ENCODE measurements at places on chromosomes 1 and 21. TPM values are rescaled to one million over a fixed set of nuclear protein-coding genes. Genes with fewer than 3 reads are reported as not detected.
A peak's percentile ranks its signal among the peaks of the same experiment; 100 is the strongest.

NBL1 gene
- total RNA-seq = 20.0 TPM

GRCh38 chr1:237197470-237198425, 155.8 kb downstream of the RYR2 start:
- H3K27ac ChIP-seq = peak overlapping the region; percentile 57
- no peak for DNase-seq
- no peak overlapping the region for H3K4me3 ChIP-seq
- H3K36me3 ChIP-seq = no peaks in the 10 kb centered on the region
- peaks cover 17% of the 10 kb centered on the region for H3K4me1 ChIP-seq

NBPF4 gene
- total RNA-seq = not detected

NAV1 gene
- total RNA-seq = 88.8 TPM

PIP5K1A gene
- 122 TPM for total RNA-seq

SIK1 gene
- total RNA-seq = 36.1 TPM

KRTAP20-4 gene
- not detected for total RNA-seq

SAMD11 gene
- 313 TPM for total RNA-seq

DNA sequence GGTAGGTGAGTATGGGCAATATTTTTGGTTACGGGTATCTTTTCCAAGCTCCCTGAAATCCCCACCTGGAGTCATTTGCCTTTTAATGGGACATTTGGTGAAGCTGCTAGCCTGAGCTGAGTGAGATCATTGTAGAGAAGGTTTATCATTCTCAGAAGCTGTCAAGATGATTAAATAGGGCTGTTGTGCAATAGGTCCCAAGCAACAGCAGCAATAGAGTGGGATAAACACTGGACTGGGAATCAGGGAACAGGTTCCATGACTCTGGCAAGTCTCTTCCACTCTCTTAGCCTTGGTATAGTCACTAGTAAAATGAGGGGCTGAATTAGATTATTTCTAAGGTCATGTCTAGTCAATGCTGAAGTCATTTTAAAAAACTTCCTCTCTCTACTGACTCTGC, 30.3 kb upstream of the FAM78B start:
- no peak overlapping the region for H3K27ac ChIP-seq
- no peak overlapping the region for H3K4me3 ChIP-seq
- H3K27me3 ChIP-seq = no peaks in the 10 kb centered on the region

DNA sequence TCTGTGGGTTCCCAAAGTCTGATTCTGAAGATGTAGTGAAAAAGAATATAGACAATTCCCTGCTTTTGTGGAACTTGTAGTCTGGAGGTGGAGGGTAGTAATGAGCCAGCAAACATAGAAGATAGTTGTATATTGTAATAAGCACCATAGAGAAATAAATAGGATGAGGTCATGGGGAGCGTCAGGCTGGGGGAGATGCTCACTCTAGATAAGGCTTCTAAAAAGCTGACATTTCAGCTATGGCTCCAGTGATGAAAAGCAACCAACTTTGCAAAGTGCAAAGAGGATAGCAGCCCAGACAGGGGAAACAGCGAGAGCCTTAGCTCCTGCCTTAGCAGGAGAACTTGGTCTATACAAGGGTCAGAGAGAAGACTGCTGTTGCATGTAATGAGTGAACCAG, 98.0 kb upstream of the RALGPS2 start:
- H3K4me1 ChIP-seq = peaks cover 37% of the 10 kb centered on the region
- no peak for DNase-seq
- no peaks in the 10 kb centered on the region for H3K36me3 ChIP-seq

EXTL1 gene
- 7.1 TPM for total RNA-seq

- H3K4me3 ChIP-seq = no peak overlapping the region
- H3K4me1 ChIP-seq = peaks cover 12% of the 10 kb centered on the region
- H3K36me3 ChIP-seq = no peaks in the 10 kb centered on the region
- H3K27ac ChIP-seq = no peak overlapping the region
- no peaks in the 10 kb centered on the region for H3K27me3 ChIP-seq
These were observed 25.8 kb upstream of the LRRC8C start for GRCh38 chr1:89607156-89607555.

DNA sequence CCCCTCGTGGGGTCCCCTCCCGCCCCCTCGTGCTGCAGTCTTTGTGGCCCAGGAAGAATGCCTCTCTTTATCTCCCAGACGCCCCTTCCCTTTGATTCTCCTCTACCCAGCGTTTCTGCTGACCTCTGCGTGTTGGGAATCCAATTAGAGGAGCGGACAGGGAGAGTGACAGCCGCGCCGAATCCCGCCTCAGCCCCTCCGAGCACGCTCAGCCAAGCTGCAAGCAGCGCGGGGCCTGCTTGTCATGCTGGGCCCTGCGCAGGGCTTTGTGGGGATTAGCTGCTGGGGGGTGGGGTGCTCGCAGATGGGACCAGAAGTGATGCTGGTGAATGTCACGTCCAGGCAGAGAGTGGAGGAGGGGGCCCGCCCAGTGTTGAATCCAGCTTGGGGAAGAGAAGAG, 91.1 kb downstream of the EPHB2 start:
- H3K4me1 ChIP-seq = peaks cover 23% of the 10 kb centered on the region
- DNase-seq = no peak
- H3K27me3 ChIP-seq = no peaks in the 10 kb centered on the region
- H3K36me3 ChIP-seq = peaks cover 6% of the 10 kb centered on the region
- H3K4me3 ChIP-seq = no peak overlapping the region
- H3K27ac ChIP-seq = no peak overlapping the region

RPE65 gene
- total RNA-seq = not detected

HSD3B1 gene
- not detected for total RNA-seq

ADAMTS5 gene
- 4.4 TPM for total RNA-seq

DCST1 gene
- total RNA-seq = not detected

- H3K27me3 ChIP-seq = no peaks in the 10 kb centered on the region
- no peak for DNase-seq
- H3K4me1 ChIP-seq = peaks cover 24% of the 10 kb centered on the region
These were observed 495 bp downstream of the PI4KB start for GRCh38 chr1:151326619-151327222.

FOXO6 gene
- 34.8 TPM for total RNA-seq

- no peak for DNase-seq
- H3K36me3 ChIP-seq = no peaks in the 10 kb centered on the region
- H3K4me3 ChIP-seq = no peak overlapping the region
These were observed 38.4 kb downstream of the VAV3 start for GRCh38 chr1:107926436-107927080.

GRCh38 chr1:215160351-215160750, 77.8 kb downstream of the KCNK2 start:
- no peaks in the 10 kb centered on the region for H3K4me1 ChIP-seq
- peaks cover 4% of the 10 kb centered on the region for H3K27me3 ChIP-seq
- no peak overlapping the region for H3K27ac ChIP-seq
- H3K4me3 ChIP-seq = no peak overlapping the region

PUM1 gene
- total RNA-seq = 250 TPM

PTAFR gene
- total RNA-seq = 0.18 TPM

DNA sequence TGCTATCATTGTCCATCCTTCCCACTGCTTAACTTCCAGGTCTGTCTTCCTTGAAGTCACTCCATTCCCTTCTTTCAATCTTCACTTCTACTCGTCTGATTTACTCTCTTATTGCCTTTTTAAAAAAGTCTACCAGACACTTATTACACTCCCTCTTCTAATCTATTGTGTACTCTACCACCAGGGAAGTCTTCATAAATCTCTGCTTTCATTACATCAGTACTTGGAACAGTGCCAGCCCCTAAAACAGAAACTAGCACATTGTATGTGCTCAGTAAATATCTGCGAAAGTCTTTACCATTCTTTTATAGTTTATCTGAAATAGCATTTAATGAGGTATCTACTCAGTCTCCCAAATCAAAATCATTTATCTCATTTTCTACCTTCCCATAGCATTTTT, 236.4 kb downstream of the USH2A start:
- H3K27me3 ChIP-seq = no peaks in the 10 kb centered on the region
- no peak overlapping the region for H3K27ac ChIP-seq
- H3K4me1 ChIP-seq = peaks cover 31% of the 10 kb centered on the region
- no peak overlapping the region for H3K4me3 ChIP-seq
- no peak for DNase-seq
- no peaks in the 10 kb centered on the region for H3K36me3 ChIP-seq

DNA sequence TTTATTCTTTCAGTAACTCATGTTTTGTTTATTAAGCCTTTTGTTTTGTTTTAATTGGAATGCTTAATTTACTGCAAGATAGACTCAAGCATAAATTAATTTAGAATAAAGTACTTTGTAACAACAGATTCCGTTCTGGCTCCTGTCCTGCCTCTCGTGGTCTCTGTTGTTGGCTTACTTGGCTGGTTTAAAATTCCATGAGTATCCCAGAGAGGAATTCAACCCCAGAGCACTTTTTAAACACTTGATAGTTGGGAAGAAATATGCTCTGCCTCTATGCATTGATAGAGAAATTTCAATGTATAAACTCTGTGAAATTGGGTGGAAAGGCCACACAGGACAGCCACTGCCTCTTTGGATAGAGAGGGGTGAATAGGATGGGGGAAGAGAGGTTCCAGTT, 89.7 kb downstream of the ATP5PO start:
- H3K4me1 ChIP-seq = peaks cover 13% of the 10 kb centered on the region
- H3K27me3 ChIP-seq = no peaks in the 10 kb centered on the region
- no peak overlapping the region for H3K4me3 ChIP-seq
- H3K27ac ChIP-seq = no peak overlapping the region
- no peak for DNase-seq

DNA sequence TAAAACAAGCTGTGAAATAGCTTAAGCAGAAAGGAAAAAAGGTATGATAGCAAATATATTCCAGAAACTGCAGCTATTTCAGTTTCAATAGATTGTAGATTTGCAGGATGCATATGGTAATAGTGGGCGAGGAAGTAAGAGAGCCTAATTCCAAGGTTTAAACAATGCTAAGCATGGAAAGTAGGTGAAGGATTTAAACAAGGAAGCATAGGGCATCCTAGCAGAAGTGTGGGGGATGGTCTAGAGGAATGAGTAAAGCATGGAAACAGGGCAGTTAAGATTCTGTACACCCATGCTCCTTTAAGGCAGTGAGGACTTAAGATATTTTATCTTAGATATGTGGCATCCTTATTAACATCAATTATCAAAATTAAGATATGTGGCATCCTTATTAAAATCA, 2.6 kb downstream of the IVNS1ABP start:
- peaks cover 63% of the 10 kb centered on the region for H3K4me1 ChIP-seq
- DNase-seq = no peak
- no peaks in the 10 kb centered on the region for H3K27me3 ChIP-seq
- H3K27ac ChIP-seq = peak overlapping the region; percentile 37
- H3K4me3 ChIP-seq = peak overlapping the region; percentile 92

GRCh38 chr1:25256578-25256965, 9.3 kb upstream of the RSRP1 start:
- H3K27me3 ChIP-seq = no peaks in the 10 kb centered on the region
- peaks cover 1% of the 10 kb centered on the region for H3K36me3 ChIP-seq
- DNase-seq = no peak
- no peak overlapping the region for H3K27ac ChIP-seq
- no peaks in the 10 kb centered on the region for H3K4me1 ChIP-seq
- H3K4me3 ChIP-seq = no peak overlapping the region

DNA sequence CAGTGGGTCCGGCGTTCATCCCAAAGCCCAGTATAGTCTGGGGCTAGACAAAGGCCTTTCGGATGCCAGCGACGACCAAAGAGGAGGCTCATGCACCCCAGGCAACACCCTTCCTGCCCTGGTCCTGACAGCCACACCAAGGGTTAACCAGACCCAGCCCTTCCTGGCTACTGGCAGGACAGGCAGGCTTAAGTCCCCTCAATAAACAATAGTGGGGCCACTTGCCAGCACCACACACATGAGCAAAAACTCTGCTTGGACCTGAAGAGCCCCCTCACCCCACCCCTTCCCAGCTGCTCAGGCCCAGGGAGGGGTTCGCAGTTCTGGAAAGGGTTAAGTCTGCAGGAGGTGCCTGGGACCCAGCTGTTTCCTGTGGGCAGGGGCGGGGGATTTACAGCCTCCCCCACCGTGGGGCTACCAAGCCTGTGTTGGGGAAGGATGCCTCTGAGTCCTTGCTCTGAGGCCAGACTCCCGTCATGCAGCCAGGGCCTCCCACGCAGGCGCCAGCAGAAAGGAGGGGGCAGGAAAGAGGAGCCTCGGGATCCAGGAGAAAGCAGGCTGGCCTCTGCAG, 18.2 kb downstream of the PHLDA3 start:
- no peaks in the 10 kb centered on the region for H3K36me3 ChIP-seq
- DNase-seq = no peak
- H3K4me3 ChIP-seq = no peak overlapping the region
- no peak overlapping the region for H3K27ac ChIP-seq
- H3K27me3 ChIP-seq = no peaks in the 10 kb centered on the region

CBR3 gene
- not detected for total RNA-seq

LYPD8 gene
- total RNA-seq = not detected

FALEC gene
- total RNA-seq = 1.9 TPM

DNA sequence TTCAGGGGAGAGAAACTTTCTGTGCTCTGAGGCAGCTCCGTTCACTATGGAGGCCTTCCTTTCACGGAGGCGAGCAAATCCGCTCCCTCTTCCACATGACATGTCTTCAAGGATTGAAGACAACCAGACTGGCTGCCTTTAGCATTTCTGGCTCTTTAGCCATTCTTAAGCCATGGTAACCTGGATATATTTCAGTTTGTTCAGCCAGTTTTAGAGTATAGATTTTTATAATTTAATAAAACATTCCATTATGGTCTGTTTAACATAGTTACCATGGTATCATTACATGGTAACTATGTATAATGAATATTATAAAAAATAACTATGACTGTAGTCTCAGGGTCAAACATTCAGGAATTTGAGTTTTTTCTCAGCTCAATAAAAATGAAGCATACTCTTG, 54.2 kb upstream of the NFIA start:
- H3K4me1 ChIP-seq = no peaks in the 10 kb centered on the region
- H3K4me3 ChIP-seq = no peak overlapping the region
- no peaks in the 10 kb centered on the region for H3K27me3 ChIP-seq
- no peaks in the 10 kb centered on the region for H3K36me3 ChIP-seq

GSTM2 gene
- 186 TPM for total RNA-seq

RGS16 gene
- total RNA-seq = 0.74 TPM

DNA sequence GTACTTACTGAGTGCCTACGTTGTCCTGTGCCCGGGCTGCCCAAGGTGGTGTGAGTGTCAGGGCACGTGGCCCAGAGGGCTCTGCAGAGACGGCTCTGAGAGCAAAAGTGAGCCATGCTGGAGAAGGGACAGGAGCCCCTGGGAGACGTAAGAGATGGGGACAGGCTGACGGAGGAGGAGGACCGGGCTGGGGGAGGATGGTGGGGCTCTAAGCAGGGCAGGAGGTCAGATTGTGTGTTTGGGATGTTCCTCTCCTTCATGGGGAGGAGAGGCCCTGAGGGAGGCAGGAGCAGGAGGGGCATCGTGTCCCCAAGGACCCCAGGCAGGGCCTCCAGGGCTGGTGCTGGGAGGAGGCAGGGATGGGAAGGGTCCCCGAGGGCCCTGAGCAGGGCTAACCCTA, 158.9 kb downstream of the PCBP3 start:
- H3K36me3 ChIP-seq = no peaks in the 10 kb centered on the region
- no peaks in the 10 kb centered on the region for H3K4me1 ChIP-seq

IVL gene
- total RNA-seq = 0.11 TPM

ZNF648 gene
- total RNA-seq = 0.23 TPM

HES3 gene
- total RNA-seq = not detected

OLFML2B gene
- total RNA-seq = 4.8 TPM

- H3K27ac ChIP-seq = peak overlapping the region; percentile 71
- H3K36me3 ChIP-seq = no peaks in the 10 kb centered on the region
- peaks cover 15% of the 10 kb centered on the region for H3K4me1 ChIP-seq
- H3K27me3 ChIP-seq = peaks cover 13% of the 10 kb centered on the region
These were observed 51.3 kb upstream of the SELENON start for GRCh38 chr1:25748531-25749205.
